ENCODE measurements at places on chromosomes 12 and 14. TPM values are rescaled to one million over a fixed set of nuclear protein-coding genes. Genes with fewer than 3 reads are reported as not detected.

The CMA1 gene
- not detected for polyA plus RNA-seq

The KRT6C gene
- polyA plus RNA-seq: not detected

DNA sequence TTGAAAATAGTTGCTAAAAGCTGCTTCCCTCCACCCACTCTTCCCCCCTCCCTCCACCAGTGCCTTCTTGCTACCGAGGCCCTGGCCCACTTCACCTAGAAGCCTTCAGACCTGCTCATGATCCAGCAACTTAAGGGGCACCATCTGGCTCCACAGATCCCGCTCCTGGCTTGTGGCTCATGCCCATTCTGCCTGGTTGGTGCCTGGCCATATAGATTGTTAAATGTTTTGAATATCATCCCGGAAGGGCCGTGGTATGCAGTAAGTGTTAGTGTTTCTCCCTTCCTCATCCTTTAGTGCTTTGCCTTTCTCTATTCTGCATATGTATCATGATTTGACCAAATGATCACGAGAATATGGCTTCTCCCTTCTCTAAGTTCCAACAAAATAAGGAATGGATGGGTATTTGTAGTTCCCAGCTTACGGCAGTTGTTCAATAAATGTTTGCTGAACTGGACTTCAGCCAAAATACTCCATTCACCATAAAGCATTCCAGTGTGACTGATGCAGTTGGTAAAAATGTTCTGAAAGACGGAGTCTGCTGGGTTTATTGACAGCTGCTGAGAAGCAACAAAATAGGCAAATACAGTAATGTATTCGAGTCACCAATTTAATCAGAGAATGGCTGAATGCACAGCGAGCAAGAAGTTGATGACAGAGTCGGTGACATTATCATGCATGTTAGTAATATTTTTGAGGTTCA, 30.7 kb downstream of the GRIP1 start:
- DNase-seq: no peak

The FOXG1 gene
- polyA plus RNA-seq: not detected

GRCh38 chr12:85759091-85759490, 77.1 kb downstream of the RASSF9 start:
- no peak for DNase-seq

The KRT78 gene
- not detected for polyA plus RNA-seq

DNA sequence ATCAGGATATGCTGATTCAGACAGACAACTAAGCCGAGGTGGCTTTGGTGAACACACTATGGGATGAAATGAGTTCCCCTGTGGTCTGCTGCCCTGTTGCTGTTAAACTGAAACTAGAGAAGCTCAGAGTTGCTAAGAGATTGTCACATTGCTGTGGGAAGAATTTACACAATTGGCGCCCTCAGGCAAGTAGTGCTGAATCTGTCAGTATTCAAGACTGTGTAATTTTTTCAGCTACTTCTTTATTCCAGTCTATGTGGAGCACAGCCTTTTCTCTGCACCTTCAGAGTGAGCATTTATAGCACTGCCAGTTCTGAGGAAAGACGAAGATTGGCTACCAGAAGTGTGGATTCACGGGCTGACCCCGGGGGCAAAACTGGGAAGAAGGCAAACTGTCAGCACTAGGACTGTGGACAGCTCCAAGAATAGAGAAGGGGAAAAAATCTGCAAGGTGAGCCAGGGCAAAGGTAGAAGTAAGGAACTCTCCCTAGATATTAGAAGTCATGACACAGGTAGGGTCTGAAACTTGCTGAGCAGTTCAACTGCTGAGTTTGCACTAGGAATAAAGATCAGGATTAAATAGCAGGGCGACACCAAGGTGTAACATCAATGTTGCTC, 218.8 kb upstream of the TMPO start:
- no peak for DNase-seq

The FOXN4 gene
- not detected for polyA plus RNA-seq

DNA sequence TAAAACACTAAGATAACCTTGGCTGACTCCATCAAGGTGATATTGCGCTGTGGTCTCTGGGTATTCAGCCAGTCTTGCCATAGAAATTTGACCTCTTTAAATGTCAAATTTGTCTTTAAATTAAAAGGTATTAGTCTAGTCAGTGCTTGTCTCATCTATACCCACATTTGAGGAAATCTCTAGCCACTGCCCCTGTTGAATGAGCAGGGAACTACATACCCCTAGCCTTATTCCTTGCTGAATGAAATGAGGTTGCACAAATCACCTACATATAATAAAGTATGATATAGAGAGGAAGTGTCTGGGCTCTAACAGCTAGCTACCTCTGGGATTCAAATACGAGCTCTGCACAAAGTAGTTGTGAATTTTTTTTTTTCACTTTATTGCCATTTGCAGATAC, 256.8 kb downstream of the C12orf50 start:
- no peak for DNase-seq

DNA sequence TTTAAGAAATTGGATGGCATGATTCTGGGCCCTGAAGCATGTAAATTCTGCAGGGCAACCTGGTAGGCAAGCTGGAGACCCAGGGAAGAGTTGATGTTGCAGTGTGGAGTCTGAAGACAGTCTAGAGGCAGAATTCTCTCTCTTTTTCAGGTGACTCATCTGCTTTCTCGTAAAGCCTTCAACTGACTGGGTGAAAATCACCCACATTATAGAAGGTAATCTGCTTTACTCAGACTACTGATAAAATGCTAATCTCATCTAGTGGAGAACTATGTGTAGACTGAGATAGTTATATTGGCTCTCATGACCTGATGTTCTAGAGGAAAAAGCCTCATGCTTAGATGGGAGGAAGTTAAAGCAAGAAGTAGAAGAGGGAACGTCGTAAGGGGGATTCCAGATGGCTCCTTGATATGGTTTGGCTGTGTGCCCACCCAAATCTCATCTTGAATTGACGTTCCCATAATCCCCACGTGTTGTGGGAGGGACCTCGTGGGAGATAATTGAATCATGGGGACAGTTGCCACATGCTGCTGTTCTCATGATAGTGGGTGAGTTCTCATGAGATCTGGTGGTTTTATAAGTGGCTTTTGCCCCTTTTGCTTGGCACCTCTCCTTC, 723.8 kb downstream of the BCL11B start:
- no peak for DNase-seq

DNA sequence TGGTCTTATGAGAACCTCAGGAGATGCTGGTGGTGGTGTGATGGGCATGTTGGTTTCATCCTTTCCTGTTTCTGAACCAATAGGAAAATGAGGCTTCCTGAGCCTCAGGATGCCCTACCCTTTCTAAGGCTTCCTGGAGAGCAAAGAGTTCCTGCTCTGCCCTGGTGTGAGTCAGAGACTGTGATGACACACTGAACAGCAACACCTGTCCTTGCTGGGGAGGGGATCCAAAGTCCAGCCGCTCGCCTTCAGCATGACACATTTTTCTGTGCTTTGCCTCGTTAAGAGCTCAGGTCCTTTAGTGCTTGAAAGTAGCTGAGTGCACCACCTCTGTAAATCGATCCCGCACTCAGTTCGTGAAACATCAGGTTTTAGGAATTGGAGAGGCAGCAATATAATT, 116.0 kb downstream of the CACNA1C start:
- no peak for DNase-seq

The SPIC gene
- not detected for polyA plus RNA-seq

DNA sequence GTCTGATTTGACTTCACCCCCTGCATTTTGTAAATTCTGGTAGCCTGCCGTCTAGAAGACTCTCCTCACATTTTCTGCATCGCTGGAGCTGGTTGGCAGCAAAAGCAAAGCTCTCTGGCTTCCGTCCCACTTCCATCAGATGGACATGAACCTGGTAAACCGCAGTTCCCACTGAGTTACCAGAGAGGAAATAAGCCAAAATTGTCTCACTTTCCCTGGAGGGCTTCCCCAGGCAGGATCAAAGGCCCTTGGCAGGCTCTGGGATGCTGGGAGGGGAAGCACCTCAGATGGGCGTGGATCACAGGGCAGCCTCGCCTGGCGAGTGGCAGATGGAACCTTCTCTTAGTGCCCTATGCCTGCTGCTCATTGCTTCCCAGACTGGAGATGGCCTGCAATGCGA, 243.5 kb downstream of the TMEM132C start:
- DNase-seq: no peak

The ASCL1 gene
- not detected for polyA plus RNA-seq

DNA sequence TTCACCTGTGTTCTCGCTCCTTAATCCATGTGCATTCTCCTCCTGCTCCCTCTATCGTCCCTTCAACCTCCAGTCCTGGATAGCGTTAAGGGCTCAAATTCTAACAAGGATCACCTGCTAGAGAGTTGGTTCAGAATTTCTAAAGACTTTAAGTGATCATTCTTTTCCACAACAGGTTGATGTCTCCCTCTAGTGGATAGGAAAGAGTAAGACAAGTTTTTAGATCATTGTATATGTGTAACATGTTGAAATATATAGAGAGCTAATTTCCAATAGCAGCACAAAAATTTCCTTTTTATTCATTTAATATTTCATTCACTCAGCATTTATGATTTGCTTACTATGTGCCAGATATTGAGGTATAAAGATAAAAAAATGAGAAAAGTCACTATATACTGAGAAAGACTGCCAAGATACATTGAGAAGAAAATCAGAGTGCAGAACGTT, 9.3 kb upstream of the ESR2 start:
- DNase-seq: peak; percentile 56

- no peak for DNase-seq
Measured at GRCh38 chr14:63431466-63431865, 111.7 kb downstream of the PPP2R5E start.

The RAN gene
- 542 TPM for polyA plus RNA-seq

- no peak for DNase-seq
Measured at GRCh38 chr14:53955671-53956426, 776 bp downstream of the BMP4 start.

The MUCL1 gene
- not detected for polyA plus RNA-seq

- no peak for DNase-seq
Measured at GRCh38 chr12:68264857-68265256, 11.5 kb upstream of the IL22 start.

- DNase-seq: no peak
Measured at GRCh38 chr12:48390026-48390425, 39.3 kb upstream of the ZNF641 start.

DNA sequence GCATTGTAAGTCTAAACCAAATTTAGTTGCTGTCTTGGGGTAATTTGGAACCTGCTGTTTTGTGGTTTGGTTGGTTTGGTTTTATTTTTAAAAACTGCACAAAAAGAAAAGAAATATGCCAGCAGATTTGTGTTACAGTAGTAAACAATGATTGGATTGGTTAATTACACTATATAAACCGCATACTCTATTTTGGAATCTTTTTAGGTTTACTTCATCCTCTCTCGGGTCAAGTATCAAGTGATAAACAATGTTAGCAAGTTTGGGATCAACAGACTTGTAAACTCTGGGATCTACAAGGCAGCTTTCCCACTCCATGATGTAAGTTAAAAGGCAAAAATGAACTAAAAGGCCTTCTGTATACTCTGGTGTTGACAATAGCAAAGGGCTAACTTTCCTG, 132.4 kb downstream of the ANO6 start:
- DNase-seq: no peak

The KRT82 gene
- polyA plus RNA-seq: not detected

The ADCY4 gene
- not detected for polyA plus RNA-seq
